ENCODE measurements at places on chromosomes 1 and 21.

- DNase-seq = no peak
Measured at GRCh38 chr1:53519421-53519820, 60.2 kb downstream of the DMRTB1 start.

DNA sequence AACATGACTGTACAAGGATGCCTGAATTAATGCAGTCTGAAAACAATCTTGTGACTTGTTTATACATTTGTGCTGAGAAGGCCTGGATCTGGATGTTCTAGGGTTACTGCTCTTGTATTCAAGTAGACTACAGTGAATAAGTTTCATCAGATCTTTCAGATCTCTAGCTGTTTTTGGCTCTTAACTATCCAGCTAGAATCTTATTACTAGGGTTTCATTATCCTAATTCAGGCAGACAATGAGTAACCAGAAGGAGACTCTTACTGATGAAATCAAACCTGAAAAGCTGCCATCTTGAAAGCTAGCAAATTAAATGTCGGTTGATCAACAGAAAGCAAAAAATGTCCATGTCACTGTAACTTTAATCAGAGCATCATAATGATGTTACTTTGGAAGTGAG is 112.5 kb upstream of the KCNK2 start:
- no peak for DNase-seq

DNA sequence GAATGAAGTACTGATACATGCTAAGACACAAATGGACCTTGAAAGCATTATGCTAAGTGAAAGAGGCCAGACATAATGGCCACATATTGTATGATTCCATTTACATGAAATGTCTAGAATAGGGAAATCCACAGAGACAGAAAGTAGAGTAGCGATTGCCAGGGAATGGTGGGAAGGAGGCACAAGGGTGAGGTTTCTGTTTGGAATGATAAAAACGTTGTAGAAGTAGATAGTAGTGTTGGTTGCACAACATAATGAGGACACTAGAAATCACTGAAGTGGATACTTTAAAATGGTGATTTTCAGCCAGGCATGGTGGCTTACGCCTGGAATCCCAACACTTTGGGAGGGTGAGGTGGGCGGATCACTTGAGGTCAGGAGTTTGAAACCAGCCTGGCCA is 97.6 kb upstream of the VANGL1 start:
- DNase-seq = no peak

DNA sequence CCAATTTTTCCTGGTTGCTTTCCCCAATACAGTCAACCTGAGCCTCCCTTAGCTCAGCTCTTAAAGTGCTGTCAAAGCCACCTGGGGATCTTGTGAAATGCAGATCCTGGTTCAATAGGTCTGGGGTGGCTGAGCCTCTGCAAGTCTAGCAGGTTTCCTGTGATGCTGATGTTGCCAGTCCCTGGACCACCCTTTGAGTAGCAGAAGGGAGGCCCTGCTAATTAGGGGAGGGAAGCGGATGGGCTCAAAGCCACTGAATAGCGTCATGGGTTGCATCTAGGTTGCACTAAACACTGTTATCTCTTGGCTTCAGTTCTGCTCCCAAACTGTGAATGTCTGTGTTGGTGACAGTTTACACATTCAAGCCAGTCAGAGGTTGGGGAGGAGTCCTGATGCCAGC is 127.2 kb downstream of the KAZN start:
- DNase-seq = no peak

DNA sequence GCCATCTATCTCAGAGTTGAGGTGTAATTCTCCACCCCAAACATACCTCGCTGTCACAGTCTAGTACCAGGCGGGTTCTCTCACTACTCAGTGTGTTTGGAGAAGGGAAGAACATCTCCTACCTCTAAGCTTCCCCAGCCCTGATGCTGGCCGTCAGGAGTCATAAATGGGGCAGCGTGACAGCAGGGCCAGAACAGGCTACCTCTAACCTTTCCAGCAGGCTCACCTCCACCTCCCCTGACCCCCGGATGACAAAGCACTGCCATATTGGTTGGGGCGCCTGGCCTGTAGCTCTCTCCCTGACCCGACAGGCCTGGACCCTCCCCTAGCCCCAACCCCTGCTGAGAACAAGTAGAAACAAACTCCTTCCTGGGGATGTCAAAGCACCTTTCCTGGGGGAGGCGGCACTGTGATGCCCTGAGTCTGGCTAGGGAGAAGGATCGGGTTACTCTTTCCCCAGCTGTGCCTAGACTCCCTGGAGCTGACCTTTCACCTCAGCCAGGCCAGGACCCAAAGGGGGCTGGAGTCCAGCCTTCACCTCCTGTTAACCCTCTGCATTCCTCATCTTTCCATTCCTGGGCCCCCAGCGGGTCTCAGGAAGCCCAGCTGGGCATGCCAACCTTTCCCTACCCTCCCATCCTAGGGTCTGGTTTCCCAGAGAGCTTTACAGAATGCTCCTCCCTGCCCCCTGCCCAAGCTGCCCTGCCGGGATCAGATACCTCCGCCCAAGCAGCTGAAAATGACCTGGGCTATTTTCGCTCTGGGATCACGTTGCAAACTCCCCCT is 34.2 kb downstream of the AHDC1 start:
- no peak for DNase-seq

GRCh38 chr1:44903011-44903680 is 60.1 kb upstream of the PTCH2 start:
- no peak for DNase-seq
